Regular cardiac myocyte (primary cell): ENCODE measurements at places on chromosomes 5 and 9. TPM values are rescaled to one million over a fixed set of nuclear protein-coding genes. Genes with fewer than 3 reads are reported as not detected.

The PRDM9 gene
- total RNA-seq: not detected in 2 replicates

The TRPM6 gene
- not detected in 2 replicates for total RNA-seq

The ARAP3 gene
- total RNA-seq: 6.5 and 8.8 TPM in 2 replicates

The SPATA31A5 gene
- total RNA-seq: not detected in 2 replicates

The HDAC3 gene
- 43.1 and 49.1 TPM in 2 replicates for total RNA-seq

The FER gene
- total RNA-seq: 26.8 and 54.1 TPM in 2 replicates

The UNC5A gene
- total RNA-seq: under 0.01 TPM in 1 of 2 replicates, not detected in the other

The HAND1 gene
- not detected in 2 replicates for total RNA-seq

The CYLC2 gene
- not detected in 2 replicates for total RNA-seq

The TMOD1 gene
- under 0.01 and 0.28 TPM in 2 replicates for total RNA-seq

The CCT5 gene
- total RNA-seq: 370 and 921 TPM in 2 replicates

The ANKRD34B gene
- not detected in 2 replicates for total RNA-seq

The SUB1 gene
- total RNA-seq: 122 and 257 TPM in 2 replicates

The PLAC8L1 gene
- 0.38 TPM in 1 of 2 replicates, not detected in the other for total RNA-seq

The ADGRD2 gene
- not detected in 2 replicates for total RNA-seq

The SPINK7 gene
- total RNA-seq: not detected in 2 replicates

The SMIM3 gene
- 123 and 182 TPM in 2 replicates for total RNA-seq
